ENCODE measurements at places on chromosomes 6 and 20.

GRCh38 chr6:166443166-166443565 lies 60.4 kb upstream of the MPC1 start:
- DNase-seq, result no peak

DNA sequence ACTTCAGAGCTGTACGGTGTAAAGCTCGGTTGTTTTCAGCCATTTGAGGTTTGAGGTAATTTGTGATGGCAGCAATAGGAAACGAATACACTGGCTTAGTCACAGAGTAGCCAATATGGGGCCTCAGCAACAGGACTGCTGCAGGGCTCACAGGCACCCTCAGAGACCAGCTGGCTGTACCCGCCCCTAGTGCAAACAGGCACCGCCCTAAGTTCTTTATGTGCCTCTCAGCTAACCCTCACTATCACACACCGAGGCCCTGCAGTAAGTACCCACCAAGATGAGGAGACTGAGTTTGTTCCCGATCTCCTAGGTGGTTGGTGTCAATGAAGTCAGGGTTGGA lies 11.2 kb upstream of the SERPINB9 start:
- no peak for DNase-seq

- no peak for DNase-seq
Measured at GRCh38 chr6:90835596-90836212, 248.8 kb upstream of the MAP3K7 start.

- DNase-seq, result no peak
Measured at GRCh38 chr6:100217225-100218012, 223.4 kb upstream of the MCHR2 start.

DNA sequence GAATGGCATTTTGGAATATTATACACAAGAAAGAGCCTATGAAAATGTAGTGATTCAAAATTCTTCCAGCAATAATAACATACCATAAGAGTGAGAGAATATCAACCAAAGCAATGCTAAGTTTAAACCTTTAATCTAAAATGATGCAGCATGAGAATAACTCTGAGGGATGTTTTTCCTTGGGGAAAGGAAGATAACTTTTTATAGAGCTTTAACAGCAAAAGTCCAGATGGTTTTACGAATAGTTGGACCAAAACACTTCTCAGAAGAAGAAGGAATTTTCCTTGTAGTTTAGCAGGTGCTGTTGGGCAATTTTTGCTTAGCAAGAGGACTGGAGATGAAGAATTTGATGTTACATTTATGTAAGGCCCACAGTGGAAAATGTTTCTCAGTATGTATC lies 1503.2 kb downstream of the HACE1 start:
- DNase-seq, result no peak

- DNase-seq, result no peak
Measured at GRCh38 chr6:118500130-118501015, 47.7 kb upstream of the PLN start.

DNA sequence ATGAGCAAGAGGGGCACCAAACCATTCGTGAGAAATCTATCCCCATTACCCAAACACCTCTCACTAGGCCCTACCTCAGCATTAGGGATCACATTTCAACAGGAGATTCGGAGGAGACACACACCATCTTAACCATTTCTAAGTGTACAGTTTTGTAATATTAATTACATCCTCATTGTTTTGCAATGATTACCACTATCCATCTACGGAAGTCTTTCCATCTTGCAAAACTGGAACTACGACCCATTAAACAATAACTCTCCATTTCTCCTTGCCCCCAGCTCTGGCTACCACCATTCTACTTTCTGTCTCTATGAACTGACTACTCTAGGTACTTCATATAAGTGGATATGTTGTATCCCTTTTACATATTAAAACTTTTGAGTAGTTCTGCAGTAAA lies 20.1 kb downstream of the ACOT13 start:
- DNase-seq, result no peak

GRCh38 chr6:168649209-168649608 lies 208.2 kb downstream of the SMOC2 start:
- no peak for DNase-seq

- no peak for DNase-seq
Measured at GRCh38 chr20:25224941-25225340, 22.9 kb upstream of the PYGB start.

DNA sequence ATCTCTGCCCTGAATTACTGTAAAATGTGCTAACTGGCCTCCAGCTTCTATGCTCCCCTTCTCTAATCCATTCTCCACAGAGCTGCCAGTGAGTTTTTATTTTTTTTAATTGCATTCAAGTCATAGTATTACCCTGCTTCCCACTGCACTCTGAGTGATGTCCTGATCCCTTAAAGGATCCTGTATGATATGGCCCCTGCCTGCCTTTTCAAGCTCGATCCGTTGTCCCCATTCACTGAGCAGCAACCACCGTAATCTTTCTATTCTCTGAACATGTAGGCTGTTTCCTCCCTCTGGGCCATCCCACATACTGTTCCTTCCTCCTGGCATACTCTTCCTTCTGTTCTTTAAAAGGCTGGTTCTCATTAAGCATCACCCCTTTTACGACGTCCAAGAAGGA lies 9.3 kb downstream of the TNFRSF21 start:
- no peak for DNase-seq

GRCh38 chr20:24960861-24961260 lies 11.8 kb downstream of the CST7 start:
- peak; percentile 71 for DNase-seq

GRCh38 chr6:71474942-71475341 lies 186.3 kb downstream of the OGFRL1 start:
- no peak for DNase-seq

- no peak for DNase-seq
Measured at GRCh38 chr20:38078084-38078483, 44.5 kb downstream of the RPRD1B start.

- DNase-seq, result peak; percentile 32
Measured at GRCh38 chr20:62989201-62989601, 17.6 kb downstream of the BHLHE23 start.

DNA sequence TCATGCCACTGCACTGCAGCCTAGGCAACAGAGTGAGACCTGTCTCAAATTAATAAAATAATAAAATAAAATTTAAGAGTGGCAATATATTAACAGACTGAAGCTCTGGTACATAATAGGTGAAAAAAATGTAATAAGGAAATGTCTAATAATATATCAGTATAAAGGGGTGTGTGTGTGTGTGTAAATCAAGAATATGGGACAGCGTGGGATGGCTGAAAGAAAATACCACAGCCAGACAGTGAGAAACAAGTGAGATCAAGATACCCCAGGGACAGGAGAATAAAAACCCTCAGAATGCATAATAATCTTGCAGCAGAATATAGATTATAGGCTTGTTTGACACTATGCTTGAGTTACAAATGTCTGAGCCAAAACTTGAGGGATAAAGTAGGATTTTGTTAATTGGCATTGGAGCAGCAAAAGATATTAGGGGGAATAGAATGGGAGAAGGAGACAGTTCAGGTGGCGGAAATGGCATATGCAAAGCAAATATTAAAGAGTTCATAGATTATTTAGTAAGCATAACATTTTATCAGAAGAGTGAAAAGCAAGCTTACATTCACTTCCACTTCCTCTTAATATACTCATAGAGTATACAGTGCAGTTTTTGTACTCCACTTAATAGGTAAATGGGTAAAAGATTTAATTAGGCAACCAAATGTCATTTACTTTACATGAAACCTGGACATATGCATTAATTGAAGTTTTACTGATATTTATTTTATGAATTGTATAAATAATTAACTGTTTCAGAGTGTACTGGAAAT lies 398.5 kb upstream of the GJE1 start:
- no peak for DNase-seq

GRCh38 chr20:63657260-63657936 lies 714 bp upstream of the RTEL1 start:
- DNase-seq, result no peak

All from CD4-positive, alpha-beta T cell treated with Interleukin-21 for 1 hour (primary cell).